ENCODE measurements at places on chromosomes 16 and 17.

DNA sequence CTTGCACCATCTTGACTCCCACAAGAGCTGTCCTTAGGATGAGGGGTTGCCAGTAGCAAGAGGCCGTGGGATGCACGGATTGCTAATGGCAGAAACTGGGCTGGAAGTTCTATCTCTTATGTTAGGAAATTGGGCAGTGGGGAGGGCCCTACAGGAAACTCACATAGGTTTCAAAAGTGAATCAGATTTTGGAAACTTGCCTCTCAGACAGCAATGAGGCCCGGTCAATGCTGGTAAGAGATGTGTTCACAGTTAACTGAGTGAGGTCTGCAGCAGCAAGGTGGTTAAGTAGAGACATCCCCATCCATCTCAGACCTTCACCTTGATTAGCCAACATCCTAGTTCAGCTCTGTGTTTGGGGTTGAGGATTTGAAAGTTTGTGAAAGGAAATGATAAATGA is 164.7 kb downstream of the ABCA8 start:
- DNase-seq = no peak

GRCh38 chr17:75352079-75352569 is 53.4 kb downstream of the GRB2 start:
- DNase-seq = no peak

- peak; percentile 99 for DNase-seq
These were observed 694 bp upstream of the SRCAP start for GRCh38 chr16:30698139-30698815.

DNA sequence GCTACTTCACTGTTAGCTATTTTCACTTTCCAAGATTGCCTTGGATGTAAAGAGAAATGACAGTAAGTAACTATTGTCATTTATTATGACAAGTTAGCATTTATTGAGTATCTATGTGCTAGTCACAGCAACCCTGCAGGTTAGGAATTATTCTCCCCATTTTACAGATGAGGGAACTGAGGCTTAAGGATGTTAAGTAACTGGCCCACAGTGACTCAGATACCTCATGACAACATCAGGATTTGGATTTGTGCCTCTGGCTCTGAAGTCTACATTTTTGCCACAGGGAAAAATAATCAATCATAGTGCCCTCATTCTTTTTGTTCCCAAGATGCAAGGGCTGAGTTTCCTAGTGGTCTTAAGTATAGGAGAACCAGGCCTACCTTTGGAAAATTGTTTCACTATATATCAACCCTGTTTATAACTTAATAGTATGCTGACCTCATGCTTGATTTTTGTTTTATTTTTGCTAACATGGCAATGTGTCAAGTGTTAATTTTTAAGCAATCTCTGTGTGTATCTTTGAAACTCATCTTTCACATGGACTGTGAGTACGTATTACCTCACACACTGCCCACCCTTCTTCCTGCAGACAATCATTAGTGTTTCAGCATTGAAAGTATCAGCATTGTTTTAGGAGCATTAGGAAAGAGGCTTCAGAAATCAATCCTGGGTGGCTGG is 105.0 kb downstream of the TANGO6 start:
- DNase-seq = no peak

- DNase-seq = no peak
These were observed 66.7 kb downstream of the RBFOX1 start for GRCh38 chr16:7399296-7399695.

- DNase-seq = no peak
These were observed 2.9 kb downstream of the GLP2R start for GRCh38 chr17:9828296-9829295.

Measured in HL-60 (cell line).